ENCODE measurements at places on chromosomes 4 and X.

DNA sequence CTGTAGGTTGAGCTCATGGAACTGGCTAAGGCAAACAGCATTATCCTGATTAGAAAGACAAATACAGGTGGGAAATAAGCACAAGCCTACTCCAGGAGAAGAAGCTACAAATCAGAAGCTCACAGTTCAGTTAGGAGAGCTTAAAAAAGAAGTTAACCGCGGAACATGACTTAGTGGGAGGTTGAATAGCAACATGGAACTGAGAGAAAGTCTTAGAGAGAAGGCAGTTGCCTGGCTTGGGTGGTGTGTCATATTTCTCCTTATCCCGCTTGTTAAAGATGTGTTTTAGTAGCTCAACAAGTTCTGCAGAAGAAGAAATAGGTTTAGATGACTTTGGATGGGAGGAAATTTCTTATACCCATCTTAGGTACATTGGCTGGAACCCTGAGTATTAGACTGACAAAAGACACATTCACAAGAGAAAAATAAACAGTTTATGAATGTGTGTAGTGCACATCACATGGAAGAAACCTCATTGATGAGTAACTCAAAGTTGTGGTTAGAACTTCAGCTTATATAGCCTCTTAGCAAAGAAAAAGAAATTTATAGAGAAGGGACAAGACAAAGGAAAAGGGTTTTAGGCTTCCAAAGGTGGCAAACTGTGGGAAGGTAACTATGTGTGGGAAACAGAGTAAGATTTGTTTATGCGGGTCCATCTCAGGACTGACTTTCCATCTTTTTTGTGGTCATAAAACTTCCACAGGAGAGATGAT lies 37.4 kb upstream of the RXFP1 start:
- DNase-seq: peak; percentile 18

DNA sequence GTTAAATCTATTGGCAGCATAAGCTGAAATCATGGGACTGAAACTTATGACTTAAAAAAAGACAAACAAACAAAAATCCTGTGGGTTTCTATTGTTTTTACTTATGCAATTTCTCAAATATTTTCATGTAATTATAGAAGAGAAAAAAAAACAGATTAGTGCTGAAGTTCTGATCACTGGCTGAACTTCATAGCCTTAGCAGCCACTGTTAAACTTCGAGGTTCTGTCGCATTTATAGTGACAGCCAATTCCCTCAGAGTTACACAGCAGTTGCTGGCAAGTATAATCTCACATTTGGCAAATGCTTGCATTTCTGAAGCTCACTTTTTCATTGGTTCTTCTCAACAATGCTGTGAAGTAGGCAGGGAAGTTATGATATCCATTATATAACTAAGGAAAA lies 748.9 kb upstream of the MAGEB2 start:
- no peak for DNase-seq

DNA sequence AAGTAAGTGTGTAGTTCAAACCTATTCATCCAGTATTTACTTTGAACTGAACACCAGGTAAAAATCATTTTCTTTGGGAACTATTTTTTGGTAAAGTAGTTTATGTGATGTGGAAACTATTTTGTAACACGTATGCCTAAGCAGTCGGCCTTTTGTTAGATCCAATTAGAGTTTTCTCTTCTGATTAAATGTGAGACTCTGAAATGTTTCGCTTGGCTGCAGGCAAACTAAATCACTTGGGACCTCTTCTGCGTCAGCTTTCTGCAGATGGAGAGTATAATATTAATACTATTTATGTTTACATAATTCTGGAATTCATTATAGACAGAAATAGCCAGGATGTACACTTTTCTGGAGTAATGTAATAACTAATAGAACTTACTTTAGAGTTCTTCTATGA lies 46.9 kb downstream of the BMPR1B start:
- DNase-seq: no peak

GRCh38 chrX:40471965-40472648 lies 108.7 kb upstream of the ATP6AP2 start:
- DNase-seq: peak; percentile 85

DNA sequence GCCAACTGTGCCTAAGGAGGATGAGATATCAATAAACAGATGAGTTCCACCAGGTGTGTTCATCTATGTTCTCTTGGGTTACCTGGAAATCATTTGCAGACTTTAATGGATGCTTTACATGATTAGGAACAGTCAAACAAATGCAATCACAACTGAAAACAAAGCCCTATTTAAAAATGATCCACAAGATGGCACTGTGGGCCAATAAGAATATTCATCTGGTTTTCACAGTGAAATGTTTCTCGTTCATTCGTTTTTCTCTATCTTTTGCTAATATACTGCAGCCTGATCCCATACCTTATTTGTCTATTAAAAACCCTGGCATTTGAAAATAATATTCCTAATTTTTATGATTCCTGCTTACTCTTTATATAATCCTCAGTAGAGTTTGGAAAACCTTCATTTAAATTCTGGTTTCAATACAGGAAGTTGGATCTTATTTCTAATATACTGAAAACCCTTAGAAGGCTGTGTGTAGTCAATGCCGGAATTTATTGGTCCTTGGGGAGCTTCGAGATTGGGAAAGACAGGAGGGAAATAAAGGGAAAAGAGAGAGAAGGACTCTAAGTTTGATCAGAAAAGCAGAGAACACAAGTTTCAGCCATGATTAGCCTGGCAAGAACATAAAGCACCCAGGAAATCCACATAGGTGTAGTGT lies 63.8 kb upstream of the TAPT1 start:
- peak; percentile 42 for DNase-seq

- DNase-seq: no peak
Measured at GRCh38 chr4:148355442-148356123, 86.6 kb downstream of the NR3C2 start.

GRCh38 chrX:40117715-40118285 lies 20.0 kb upstream of the BCOR start:
- no peak for DNase-seq

GRCh38 chr4:87856816-87857215 lies 24.0 kb downstream of the MEPE start:
- DNase-seq: no peak
